ENCODE measurements at places on chromosomes 13 and 19.

GRCh38 chr13:32720026-32720425 is 133.8 kb downstream of the PDS5B start:
- DNase-seq: no peak

GRCh38 chr19:12791345-12792050 is at the start of gene JUNB:
JUNB (plus strand) TSS chr19:12791486; CDS start chr19:12791772, 286 bp downstream.
- DNase-seq: peak; percentile 77

GRCh38 chr13:75635101-75635827 is 866 bp upstream of the LMO7 start:
- no peak for DNase-seq

GRCh38 chr19:18225702-18226468 is at the start of gene PDE4C:
PDE4C (minus strand) TSS chr19:18226438; CDS start chr19:18226415, 23 bp downstream.
- DNase-seq: no peak

DNA sequence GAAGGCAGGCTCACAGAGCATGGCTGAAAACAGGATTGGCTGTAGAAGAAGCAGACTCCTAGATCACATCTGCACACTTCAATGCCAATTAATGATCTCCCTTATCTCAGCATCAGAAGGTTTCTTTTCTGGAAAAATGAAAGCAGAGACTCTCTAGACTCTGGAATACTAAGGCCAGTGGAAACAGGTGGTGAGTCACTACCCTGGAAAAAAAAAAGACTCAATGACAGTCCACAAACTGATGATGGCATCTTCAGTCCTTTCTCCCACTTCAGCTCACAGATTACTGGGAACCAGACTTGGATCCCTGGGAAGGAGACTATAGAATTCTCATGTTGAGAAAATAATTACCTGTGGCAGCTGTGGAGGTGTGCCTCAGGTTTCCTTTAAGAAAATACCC is 47.5 kb upstream of the MBNL2 start:
- no peak for DNase-seq

GRCh38 chr13:87123987-87124784 is 547.0 kb upstream of the SLITRK5 start:
- peak; percentile 86 for DNase-seq

DNA sequence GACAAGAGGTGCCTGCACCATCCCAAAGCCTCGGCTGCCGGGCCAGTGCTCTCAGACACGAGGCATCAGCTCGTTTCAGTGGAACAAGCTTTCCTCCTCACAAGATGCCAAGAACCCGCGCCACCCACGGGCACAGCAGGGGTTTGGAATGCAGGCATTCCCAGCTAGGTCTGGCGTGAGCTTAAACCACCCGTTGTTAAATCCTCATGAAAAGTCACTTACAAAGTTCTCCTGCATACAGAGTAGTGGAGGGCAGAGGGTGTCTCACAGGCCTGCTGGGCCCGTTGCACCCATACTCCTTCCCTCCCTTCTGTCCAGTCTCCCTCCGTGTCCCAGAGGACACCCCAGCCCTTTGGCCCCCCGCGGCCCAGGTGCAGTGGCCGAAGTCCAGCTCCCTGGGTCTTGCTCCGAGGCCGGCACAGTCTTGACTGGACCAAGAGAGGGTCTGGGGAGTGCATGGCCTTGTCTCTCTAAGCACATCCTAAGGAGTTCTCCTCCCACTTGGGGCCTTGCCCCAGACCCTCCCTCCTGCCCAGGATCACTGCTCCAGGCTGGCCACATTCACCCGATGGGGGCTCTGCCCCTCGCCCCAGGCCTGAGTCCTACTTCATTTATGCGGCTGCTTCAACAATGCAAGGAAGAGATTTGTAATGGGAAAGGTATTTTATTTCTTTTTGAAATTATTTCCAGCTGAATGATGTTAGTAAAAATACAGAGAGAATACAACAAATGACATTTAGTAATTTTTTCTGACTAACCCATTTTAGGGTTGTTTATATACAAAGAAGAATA is 35.2 kb upstream of the GRTP1 start:
- DNase-seq: no peak

- DNase-seq: no peak
These were observed 21.6 kb downstream of the EFNA2 start for GRCh38 chr19:1307320-1307719.

- no peak for DNase-seq
These were observed 77.3 kb upstream of the SIAH3 start for GRCh38 chr13:45928843-45929242.

GRCh38 chr13:108361769-108362168 is 92.3 kb downstream of the TNFSF13B start:
- DNase-seq: no peak

DNA sequence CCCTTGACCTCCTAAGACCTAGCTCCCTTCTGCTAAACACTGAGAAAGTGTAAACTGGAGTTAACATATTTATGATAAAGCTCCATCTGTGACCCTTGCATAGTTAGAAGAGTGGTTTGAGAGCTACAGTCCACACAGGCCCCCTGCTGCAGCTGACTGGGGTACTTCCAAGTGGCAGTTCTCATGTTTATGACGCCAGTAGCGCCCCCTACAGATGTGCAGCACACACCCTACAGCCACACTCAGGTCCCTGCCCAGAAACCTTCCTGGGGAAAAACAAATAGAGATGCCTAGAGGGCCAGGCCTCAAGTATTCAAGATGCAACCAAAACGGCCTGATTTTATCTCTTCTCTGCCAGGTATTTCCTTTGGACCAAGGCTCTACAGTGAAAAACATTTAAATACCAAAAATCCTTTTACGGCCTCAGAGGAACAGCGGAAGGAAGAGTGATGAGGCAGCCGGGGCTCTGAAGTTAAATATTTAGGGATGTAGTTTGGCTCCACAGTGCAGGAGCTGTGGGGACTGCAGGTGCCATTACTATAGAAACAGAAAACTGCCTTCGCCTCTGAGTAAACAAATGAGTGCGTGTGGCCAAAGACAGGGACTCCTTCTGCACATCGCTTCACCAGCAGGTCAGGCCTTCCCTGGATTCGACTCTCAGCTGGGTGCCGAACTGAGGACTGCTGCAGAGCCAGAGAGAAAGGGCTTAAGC is 553.1 kb downstream of the EFNB2 start:
- no peak for DNase-seq

DNA sequence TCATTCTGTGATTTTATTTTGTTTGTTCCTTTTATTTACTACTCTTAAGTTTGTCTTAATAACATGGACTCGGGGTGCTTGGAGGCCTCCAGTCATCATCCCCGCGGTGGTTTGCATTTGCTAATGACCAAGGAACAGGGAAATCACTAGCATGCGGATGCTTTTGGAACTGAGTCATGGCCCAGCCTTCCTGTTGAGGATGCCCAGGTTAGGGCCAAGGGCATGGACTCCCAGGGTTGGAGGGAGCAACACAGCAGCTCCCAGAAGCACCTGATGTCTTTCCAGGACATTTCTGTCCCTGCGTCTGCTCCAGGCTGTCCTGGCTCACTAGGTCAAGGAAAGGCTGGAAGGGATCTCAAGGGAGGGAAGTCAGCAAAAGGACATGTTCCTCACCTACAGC is 423.7 kb upstream of the TSHZ3 start:
- DNase-seq: no peak

- no peak for DNase-seq
These were observed 176.6 kb downstream of the LMO7 start for GRCh38 chr13:75812751-75813181.

GRCh38 chr13:26230703-26231102 is 8.6 kb upstream of the RNF6 start:
- DNase-seq: peak; percentile 16

DNA sequence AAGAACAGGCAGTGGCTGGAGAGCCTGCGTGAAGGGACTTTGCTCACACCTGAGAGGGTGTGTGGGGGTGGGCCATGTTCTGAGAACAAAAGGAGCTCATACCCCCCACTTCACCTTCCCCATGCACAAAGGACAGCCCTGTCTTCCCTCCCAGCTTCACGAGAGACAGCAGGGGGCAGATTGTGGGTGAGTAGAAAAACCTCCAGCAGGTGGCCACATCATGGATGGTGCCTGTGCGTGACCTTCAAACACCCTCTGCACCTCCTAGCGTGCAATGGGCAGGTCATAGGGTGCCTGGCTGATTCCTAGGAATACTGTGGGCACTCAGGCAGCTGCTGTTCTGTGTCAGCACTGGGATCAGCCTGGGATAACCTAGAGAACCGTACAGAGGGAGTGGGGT is 36.3 kb upstream of the PSG9 start:
- DNase-seq: no peak

- DNase-seq: no peak
These were observed 12.9 kb upstream of the CADM4 start for GRCh38 chr19:43652546-43652874.

DNA sequence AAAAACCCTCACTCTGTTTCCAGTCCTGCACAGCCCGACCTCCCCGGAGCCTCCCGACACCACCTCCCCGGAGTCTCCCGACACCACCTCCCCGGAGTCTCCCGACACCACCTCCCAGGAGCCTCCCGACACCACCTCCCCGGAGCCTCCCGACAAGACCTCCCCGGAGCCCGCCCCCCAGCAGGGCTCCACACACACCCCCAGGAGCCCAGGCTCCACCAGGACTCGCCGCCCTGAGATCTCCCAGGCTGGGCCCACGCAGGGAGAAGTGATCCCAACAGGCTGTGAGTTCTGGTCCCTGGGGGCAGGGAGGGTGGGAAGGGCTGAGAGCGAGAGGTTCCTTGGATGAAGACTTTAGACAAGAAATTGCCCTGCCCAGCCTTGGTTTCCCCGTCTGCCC is 5.4 kb downstream of the MADCAM1 start:
- DNase-seq: no peak

- no peak for DNase-seq
These were observed 6.3 kb upstream of the KCTD12 start for GRCh38 chr13:76892488-76892887.

DNA sequence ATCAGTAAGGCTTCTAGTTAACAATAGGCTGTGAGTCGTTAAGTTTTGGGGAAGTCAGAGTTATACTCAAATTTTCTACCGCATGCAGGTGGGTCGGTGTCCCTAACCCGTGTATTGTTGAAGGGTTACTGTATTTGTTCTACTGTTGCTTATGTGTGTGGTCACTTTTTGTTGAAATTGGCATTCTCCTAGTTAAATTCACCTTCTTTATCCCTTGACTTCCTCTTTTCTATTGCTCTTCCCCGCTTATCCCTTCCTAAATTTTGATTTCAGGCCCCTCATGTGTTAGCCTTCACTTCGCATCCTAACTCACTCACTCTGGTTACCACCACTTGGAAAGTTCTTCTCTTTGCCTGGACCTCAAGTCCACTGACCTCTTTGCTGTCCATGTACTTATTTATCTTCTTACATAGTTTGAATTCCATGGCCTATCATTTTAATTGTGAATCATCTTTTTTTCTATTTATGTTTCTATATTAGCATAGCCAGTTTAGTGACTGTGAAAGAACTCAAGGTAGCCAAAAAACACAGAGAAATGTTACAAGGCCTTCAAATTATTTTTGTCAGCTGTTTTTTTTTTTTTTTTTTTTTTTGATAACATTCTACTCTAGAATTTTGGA is 52.9 kb downstream of the NDFIP2 start:
- no peak for DNase-seq

DNA sequence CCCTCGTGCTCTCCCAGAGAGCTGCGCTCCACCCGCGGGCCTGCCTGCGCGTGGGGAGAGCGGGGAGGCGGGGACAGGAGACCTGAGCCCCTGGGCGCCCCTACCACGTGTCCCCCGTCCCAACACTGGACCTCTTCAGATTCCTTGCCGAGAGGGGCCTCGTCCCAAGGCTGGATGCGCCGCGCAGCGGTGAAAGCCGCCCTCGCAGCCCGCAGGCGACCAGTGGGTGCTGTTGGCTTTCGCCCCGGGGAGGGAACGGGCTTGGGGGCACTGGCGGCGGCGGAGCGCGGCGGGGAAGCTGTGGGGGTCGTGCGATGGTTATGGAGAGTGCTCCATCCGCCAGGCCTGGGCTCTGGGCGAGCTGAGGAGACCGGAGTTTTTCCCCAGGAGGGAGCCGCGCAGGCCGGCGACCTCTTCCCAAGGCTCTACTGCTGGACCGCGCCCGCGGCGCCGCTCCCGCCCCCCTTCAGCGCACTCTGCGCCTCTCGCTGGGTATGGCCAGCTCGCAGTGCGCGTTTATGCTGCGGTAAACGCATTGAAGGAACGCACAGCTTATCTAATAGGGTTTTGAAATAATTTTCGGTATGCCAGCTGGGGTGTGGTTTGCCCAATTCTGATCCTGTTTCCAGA is 17.2 kb upstream of the RNF17 start:
- DNase-seq: no peak

DNA sequence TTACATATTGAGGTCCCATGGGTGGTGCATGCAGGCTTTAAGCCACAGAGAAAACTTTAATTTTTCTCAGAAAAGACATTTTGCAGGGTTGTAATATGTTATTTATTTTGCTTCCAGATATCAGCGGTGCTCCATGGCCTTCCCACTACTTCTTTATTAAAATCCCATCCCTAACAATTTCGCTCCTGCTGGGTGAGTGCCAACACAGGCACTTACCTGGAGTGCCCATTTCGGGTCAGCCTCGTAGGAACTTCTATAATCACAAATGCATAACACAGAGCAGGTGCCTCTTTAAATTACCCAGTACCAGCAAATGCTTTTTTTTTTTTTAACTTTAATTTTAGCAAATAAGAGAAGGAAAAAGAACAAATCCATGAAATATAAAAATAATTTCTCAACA is 86.4 kb downstream of the EFNB2 start:
- no peak for DNase-seq

All from GF-D8 (cell line).